Frontal cortex (tissue), 4 donors: ENCODE measurements at places on chromosomes 1 and 21. TPM values are rescaled to one million over a fixed set of nuclear protein-coding genes. Genes with fewer than 3 reads are reported as not detected.

The UBXN10 gene
- total RNA-seq: 3.3 TPM

- no peak for DNase-seq
Measured at GRCh38 chr1:45018599-45019230, 6.7 kb downstream of the UROD start.

DNA sequence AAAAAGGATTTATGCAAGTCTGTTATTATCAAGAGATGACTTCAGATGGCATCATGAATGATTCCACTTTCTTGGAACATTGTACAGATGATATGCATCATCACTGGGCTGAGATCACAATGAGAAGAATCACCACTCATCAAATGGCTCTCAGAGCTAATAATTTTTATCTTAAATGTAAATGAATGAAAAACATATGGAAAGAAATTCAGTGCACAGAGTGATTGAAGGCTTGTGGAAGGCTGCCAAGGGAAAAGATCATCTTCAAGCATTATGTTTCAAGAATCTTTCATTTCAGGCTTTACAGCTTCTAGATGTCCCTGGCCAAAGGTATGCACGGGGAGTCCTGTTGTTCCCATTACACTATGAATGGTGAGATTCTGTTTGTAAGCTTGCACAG, 955.7 kb downstream of the TTLL7 start:
- DNase-seq: no peak

- DNase-seq: no peak
Measured at GRCh38 chr1:193706766-193707165, 520.4 kb upstream of the B3GALT2 start.

DNA sequence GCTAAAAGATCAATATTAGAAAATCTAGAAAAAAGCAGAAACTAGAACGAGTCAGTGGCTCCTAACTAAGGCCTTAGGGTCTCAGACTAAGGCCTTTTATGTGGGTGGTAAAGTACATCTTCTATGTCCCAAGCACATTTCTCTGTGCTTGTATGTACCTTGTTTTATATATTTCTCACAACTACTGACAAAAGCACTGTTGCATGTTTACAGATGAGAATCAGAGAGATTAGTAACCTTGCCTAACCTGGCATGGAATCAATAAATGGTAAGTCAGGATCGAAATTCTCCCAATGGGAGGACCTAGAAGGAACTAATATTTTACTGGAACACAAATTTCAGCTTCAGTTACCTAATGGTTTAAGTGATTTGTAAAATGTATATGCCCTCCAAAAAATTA, 160.9 kb downstream of the FGGY start:
- no peak for DNase-seq

The GPR52 gene
- 2.9 TPM for total RNA-seq

The PPT1 gene
- total RNA-seq: 44.8 TPM

DNA sequence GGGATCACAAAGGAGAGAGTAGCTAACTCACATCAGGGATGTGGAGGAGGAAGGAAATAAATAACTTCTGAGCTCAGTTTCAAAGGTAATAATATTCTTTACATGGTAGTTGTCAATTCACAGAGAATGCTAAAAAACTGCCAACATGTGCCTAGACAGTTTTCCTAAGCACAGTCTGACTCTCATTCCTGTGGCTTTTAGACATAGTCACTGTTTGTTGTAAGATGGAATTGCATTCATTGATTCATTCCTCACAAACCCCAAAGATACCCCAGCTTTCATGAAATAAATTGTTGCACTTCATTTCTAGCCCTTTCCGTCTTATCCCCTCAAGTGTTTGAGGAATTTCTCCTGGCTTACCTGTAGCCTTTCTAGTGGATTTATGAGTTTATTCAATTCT, 263.9 kb downstream of the NTNG1 start:
- DNase-seq: no peak

GRCh38 chr1:157961805-157962762, 31.4 kb upstream of the KIRREL1 start:
- DNase-seq: no peak

- no peak for DNase-seq
Measured at GRCh38 chr1:180158149-180159147, 3.8 kb downstream of the QSOX1 start.

The GPX7 gene
- 29.3 TPM for total RNA-seq

DNA sequence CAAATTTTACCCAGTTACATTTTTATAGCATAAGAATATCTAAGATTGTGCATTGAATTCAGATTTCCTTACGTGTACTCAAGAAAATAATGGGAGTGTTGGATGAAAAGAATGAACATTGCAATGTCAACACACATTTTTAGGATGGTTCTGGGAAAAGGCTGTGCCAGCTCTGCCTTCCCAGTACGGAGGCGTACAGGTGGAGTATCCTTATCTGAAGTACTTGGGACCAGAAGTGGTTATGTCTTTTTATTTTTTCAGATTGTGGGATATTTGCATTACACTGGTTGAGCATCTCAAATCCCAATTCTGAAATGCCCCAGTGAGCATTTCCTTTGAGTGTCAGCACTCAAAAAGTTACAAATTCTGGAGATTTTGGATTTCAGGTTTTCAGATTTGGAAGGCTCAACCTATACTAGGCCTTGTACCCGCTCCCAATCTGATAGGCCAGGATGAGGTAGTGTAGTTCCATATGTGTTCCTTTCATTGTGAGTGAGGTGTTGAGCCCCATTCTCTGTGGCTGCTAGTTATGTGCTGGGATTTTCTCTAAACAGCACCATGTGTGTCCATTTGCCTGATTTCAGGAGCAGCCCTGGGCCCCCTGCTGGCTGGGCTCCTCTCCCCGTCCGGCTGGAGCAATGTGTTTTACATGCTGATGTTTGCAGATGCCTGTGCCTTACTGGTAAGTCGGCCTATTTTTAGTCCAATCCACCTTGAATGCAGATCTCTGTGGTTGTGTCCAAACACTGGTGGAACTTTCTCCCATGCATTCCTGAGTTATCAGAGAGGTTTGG, 60.8 kb downstream of the SLC37A1 start:
- DNase-seq: no peak

- DNase-seq: no peak
Measured at GRCh38 chr1:98280049-98280448, 359.2 kb upstream of the DPYD start.

DNA sequence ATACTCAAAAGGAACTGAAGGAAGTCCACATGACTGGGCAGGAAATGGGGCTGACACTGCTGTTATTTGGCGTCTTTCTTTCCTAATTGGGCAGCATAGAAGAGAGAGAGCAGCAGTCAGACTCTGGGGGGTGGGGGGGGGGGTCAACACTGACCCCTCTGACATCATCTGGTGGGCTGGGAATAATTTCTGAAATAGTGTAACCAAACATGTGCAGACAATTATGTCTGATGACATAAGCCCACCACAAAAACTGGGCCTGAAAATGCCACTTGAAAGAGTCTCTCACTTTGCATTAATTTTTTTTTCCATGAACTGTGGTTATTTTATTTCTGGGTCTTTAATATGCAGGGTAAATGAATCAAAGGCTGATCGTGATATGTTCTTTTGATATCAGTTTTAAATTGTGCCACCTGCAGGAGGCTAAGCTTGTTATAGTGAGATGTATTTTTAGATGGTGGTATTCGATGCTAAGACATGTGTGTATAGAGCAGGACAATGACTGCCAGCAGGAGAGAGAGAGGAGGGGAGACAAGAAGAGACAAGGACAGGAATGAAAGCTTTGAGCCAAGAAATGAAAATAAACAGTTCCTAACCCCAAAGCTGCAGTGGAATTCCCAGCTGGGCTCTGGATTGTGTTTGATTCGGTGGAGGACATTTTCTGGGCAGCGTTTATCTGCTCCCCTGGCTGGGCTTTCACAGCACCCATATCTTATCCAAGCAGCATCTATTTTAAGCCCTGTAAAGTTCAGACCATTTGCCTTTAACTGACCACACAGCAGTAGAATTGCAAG, 264.7 kb downstream of the PBX1 start:
- no peak for DNase-seq

- no peak for DNase-seq
Measured at GRCh38 chr1:160830321-160831153, 32.1 kb downstream of the CD244 start.

The GUCA2B gene
- total RNA-seq: not detected

The KCNJ6 gene
- 7.7 TPM for total RNA-seq

The PTGER3 gene
- total RNA-seq: 2.4 TPM

- no peak for DNase-seq
Measured at GRCh38 chr1:54342288-54342687, 63.9 kb downstream of the SSBP3 start.
